ENCODE measurements at places on chromosomes 11 and 22.
A peak's percentile ranks its signal among the peaks of the same experiment; 100 is the strongest.

DNA sequence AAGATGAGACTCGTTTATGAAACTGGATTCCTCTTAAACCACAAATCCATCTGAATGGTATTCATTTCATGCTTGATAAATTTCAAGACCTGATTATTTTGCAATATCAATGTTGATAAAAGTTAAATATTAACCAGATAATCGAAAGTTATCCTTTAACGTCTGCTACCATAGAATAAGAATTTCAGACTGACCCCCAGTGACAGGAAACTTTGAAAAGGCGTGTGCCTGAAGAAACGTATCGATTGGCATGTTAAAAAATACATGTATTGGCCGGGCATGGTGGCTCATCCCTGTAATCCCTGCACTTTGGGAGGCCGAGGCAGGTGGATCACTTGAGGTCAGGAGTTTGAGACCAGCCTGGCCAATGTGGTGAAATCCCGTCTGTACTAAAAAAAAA lies 13.9 kb downstream of the SCGB1A1 start:
- DNase-seq = no peak

DNA sequence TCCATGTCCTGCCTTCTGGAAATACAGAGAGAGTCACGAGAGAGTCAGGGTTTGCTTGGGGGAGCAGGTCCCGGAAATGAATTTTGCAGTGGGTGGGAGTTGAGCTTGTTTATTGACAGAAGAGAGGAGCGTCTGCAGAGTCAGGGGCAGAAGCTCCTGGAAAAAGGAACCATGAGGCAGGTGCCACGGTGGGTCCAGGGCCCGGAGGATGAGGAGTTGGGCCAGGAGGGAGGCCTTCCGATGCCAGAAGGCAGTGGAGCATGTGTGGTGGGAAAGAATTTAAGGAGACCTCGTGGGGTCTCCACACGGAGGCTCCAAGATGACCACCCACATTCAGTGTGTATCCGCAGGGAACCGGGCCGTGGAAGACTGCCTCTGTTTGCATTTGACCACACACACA lies 461.2 kb downstream of the BRD1 start:
- DNase-seq = no peak

DNA sequence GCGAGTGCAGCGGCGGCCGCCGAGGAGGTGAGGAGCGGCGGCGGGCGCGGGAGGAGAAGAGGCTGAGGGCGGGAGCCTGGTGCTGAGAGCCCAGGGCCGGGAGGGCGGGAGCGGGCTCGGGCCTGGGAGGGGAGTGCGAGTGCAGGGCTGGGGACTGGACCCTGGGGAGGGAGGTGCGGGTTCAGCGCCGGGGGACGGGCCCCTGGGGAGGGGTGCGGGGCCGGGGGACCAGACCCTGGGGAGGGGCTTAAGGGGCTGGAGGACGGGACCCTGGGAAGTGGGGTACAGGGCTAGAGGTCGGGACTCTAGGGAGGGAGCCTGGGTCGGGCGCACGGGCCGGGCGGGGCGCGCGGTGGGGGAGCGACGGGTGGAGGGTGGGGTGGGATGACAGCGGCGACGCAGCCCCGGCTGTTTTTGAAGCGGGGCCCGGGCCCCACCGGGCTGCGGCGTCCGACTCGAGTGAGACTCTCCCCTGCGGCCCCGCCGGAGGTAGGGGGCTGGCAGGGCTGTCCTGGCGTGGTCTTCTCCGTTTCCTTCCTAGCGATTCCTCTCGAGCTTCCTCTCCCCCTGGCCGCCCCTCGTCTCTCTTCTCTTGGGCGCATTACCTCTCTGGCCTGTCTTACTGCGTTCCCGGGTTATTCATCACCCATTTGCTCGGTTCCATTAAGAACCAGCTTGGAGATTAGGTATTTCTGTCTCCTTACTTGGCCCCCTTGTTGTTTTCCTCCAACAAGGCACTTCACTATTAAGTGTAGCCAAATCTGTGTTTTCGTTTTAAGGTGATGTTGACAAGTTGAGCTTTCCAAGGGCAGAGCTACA lies 754 bp downstream of the NUP50 start:
- DNase-seq = no peak

- DNase-seq = no peak
Measured at GRCh38 chr22:21613553-21614233, 16.1 kb downstream of the YDJC start.

DNA sequence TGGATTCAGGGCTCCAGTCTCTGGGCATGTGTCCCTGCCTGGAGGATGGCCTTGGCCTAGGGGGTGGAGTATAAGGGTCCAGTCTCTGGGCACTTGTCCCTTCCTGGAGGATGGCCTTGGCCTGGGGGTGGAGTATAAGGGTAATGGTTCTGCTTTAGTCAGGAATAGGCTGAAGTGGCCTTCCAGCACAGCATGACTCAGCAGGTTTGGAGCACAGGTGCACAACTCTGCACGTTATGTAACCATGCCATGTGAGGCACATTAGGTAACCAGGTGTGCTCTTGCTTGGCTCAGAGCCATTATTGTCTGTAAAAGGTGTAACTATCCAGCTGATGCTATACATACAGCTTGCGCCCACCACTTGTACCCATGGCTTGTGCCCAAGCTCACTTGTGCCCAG lies 48.4 kb upstream of the POLD3 start:
- no peak for DNase-seq

DNA sequence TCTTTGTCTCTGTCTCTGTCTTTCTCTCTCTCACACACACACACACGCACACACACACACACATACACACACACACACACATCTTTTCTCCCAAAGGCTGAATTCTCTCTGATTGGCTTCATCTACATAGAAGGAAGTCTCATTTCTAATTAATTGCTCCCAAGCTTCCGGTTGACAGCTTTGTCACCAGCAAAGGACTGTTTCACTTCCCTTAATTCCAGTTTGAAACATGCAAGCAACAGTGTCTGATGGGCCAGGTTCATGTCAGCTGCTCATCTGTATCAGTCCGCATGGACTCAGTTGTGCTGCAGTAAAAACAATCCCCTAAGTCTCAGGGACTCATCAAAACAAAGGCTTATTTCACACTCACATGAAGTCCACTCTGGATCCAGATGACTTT lies 16.2 kb upstream of the PVALB start:
- DNase-seq = no peak

DNA sequence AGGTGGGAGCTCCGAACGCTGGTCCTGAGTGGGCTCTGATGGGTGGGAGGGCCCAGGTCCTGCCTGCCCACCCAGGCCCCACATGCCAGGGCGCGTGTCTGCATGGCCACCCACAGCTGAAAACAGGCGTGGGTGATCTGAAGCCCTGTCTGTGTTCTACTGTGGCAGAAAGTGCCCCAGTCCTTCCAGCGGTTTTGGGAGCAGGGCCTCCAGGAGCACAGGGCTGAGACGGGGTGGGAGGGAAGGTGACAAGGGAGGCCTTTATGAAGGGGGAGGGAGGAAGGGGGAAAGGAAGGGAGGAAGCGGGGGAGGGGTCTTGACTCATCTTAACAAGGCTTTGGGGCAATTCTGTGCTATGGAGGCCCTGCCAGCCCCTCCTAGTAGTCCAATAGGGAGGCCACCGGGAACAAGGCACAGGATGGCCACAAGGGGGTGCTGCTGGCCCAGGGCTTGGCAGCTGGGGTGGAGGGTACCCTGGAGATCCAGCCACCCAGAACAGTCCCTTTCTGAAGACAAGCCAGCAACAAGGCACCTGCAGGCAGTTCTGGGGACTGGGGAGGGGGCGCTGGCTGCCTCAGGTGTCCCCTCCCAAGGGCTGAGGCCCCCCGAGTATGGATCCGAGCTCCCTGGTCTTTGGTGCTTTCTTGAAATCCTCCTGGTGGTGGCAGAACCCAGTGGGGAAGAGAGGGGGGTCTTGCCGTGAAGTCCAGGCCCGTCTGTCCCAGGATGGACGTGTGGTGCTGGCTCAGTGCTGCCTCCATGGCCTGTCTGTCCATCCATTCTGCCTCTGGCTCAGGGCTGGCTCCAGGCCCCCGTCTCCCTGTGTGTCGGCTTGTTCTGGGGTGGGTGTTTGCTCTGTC lies 6.3 kb upstream of the FADS3 start:
- peak; percentile 68 for DNase-seq

- no peak for DNase-seq
Measured at GRCh38 chr11:44279483-44279882, 30.5 kb downstream of the ALX4 start.

- no peak for DNase-seq
Measured at GRCh38 chr11:33055375-33055774, 16.0 kb downstream of the TCP11L1 start.

DNA sequence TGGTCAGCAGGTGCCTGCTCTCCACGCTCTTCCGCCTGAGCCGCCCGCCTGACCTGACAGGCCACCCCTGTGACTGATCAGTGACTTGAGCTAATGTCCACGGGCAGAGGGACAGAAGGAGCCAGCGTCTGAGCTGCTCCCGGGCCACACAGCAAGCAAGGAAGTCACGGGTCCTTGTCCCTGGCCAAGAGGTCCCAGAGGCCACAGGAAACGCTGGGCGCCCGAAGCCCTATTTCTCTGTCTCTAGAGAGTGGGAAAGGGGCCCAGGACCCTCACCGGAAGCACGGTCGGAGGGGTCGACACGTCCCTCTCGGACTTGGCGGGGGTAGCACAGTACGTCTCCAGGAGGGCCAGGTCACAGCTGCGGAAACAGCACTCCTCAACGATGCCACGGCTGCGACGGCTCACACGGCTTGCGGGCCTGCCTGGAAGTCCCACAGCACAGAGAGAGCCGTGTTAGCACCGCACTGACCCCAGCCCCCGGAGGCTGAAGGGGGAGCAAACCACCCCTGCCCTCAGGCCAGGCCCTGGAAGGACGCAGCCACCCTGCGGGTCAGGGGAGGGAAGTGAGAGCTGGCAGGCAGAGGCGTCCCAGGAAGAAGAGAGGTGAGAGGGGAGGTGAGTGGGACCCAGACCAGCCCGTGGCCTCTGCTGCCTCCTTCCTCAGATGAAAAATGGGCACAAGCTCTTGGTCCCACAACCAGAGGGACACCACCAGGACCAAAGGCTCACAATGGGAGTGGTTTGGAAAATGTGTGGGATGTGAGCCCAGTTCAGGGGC lies 5.8 kb downstream of the IGF2 start:
- no peak for DNase-seq

DNA sequence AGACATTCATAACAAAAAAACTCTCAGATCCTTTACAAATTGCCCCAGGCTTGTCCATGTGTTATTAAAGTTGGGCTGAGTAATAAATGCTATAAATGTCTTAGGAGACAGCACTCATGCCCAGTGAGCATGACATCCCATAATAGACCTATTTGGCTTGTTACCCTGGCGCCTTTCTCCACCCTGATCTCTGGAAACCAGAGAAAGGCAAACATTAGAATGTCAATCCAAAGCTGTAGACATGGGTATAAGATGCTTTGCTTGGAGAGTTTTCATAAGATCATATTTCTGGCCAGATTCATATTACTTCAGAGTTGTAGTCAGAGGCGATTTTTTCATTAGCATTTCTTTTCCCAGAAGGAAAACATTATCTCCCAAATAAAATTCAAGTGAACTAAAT lies 161.3 kb upstream of the UBASH3B start:
- no peak for DNase-seq

DNA sequence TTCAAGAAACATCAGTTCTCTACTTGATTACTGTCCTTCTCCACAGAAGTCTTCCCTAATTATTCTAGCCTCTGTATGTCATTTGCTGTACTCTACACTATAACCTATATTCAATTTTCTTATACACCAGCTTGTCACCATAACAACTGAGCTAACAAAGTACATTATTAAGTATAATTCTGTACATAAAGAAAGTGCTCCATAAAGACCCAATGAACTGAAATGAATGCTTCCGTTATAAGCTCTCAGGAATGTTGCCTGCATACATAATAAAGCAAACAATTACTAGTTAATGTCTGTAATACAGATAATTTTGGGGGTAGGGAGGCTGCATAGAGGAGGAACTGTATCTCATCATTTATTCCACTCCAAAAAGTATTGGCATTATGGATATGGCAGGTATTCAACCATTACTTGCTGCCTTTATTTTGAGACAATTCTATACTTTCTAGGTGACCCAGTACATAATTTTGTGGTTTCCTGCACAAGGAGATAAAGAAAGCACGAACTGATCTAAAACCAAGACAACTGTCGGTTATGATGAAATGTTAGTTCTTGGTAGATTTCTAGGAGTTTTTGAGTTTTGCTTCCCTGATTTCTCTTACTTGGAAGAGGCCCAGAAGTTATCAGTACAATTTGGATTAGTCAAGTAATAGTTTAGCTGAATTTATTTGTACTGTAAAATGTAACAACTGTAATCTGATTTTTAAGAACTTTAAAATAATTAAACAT lies 202.5 kb downstream of the SBF2 start:
- DNase-seq = no peak

DNA sequence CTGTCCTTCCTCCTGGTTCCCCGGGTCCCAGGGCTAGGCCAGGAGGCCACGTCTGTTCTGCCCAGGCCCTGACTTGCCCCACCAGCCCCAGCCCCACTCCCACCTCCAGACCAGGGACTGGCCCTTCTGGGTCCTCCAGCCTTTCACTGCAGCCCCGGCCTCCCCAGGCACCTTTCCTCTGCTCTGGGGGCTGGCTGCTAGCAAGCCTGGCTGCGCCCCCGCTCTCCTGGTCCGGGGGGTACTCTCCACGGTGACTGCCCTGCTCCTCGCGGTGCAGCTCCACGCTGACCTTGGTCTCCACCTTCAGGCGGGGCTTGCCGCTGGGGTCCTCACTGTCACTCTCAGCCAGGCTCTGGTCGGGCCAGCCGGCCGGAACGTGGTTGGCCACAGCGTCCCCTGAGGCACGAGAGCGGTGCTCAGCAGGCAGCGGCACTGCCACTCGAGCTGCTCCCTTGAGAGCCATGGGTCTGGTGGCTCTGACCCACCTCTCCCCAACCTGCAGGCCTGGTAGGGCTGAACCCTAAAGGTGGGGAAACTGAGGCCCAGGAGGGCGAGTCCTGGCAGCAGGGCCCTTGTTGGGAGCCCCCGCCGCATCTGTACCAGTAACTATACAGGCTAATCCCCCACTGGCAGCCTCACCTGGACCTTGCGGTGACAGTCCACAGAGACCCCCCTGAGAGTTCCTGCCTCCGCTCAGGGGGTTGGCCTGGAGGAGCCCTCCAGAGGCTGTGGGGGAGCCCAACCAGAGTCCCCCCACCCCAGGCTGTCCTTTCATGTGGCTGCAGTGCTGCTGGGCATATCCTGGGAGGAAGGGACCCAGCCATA lies 29.0 kb downstream of the TRMU start:
- no peak for DNase-seq

- DNase-seq = no peak
Measured at GRCh38 chr22:44752285-44753188, at the start of gene ARHGAP8. Gene ARHGAP8, plus strand, starts transcription at chr22:44752575. Its CDS starts 33,953 bp downstream, at chr22:44786528.

All from stimulated activated CD8-positive, alpha-beta memory T cell treated with anti-CD3 and anti-CD28 coated beads, Interleukin-7, amount 100 ng/mL, for 1 hour (primary cell).